ENCODE measurements at places on chromosomes 13 and 19. TPM values are rescaled to one million over a fixed set of nuclear protein-coding genes. Genes with fewer than 3 reads are reported as not detected.
A peak's percentile ranks its signal among the peaks of the same experiment; 100 is the strongest.

GRCh38 chr19:33758541-33759013, 38.1 kb upstream of the KCTD15 start:
- no peak overlapping the region for H3K27ac ChIP-seq
- H3K27me3 ChIP-seq: peaks cover 7% of the 10 kb centered on the region
- no peaks in the 10 kb centered on the region for H3K36me3 ChIP-seq
- H3K4me1 ChIP-seq: no peaks in the 10 kb centered on the region

The MBD3L2B gene
- not detected for total RNA-seq

DNA sequence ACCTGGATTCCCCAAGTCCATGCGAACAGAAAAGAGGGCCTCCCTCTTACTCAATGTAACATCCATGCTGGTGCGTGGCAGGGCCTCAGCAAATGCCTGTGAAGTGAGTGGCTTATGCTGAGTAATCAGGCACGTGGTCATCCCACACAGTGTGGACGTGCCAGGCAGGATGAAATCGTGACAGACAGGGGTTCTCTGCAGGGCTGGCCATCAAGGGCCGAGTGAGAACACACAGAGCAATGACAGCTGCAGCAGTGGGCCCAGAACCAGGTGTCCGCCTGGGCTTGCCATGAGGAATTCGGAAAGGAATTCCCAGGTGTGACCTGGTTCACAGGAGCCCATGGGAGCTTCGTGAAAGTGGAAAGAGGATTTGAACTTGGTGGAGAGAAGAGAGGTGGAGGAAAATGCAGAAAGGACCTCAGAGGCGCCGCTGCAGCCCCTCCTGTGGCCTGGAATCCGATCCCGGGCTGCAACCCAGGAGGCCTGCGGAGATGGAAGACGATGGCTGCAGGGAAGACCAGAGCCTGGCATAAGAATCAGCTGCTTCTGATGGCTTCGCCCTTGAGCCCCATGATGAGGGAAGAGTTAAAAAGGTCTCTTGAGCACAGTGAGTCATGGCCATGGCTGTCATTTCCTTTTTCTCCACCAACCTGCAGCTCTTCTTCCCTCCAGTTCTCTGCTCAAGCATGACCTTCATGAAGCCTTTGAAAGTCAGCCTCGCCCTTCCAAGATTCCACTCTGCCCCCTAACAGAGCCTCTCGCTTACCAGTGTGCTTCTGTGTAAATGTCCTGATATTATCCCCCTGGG, 34.6 kb upstream of the SOX1 start:
- H3K27ac ChIP-seq: no peak overlapping the region
- peak; percentile 83 for DNase-seq
- H3K27me3 ChIP-seq: no peaks in the 10 kb centered on the region

DNA sequence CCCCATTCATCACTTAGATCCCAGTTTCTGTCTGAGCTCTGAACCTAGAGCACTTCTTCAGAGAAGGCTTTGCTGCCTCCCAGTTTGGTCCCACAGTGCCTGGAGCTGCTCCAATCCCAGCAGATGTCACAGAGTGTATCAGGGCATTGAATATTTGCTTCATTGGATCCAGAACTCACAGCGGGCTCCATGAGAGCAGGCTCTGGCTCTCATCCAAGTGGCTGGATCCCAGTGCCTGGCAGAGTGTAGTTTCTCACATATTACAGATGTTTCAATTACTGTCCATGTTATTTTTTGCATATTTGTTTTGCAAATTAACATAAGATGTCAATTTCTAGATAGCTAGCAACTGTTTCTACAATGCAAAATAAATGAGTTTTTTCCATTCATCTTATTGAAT, 50.6 kb downstream of the MYO16 start:
- no peak overlapping the region for H3K4me3 ChIP-seq
- H3K27ac ChIP-seq: no peak overlapping the region
- H3K27me3 ChIP-seq: no peaks in the 10 kb centered on the region
- H3K36me3 ChIP-seq: no peaks in the 10 kb centered on the region
- DNase-seq: no peak

DNA sequence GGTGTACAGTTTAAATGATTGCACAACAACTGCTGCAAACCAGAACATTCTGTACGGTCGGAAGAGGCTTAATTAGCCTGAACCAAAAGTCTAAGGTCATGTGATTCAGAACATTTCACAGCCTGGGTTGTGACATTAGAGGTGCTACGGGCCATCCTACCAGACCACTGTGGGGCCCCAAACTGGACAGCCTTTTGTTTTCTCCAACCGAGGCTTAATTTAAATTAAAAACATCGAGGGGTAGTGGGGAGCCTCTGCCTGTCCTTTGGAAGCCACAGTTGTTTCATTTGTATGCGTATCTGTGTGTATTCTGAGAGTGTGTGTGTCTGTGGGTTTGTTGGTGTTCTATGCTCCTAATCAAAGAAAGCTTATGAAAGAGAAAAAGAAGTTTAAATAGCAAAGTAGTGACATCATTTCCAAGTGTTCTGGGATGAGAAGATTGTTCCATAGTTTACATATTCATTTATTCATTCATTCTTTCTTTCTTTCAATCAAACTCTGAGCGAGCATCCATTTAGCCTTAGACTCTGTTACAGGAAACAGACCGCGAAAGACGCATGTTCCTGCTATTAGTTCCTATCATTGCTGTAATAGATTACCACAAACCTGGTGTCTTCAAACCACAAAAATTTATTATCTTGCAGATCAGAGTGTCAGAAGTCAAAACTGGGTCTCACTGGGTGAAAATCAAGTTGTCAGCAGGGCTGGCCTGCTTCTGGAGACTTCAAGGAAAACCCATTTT, 444.8 kb downstream of the FOXO1 start:
- peaks cover 5% of the 10 kb centered on the region for H3K27me3 ChIP-seq
- peaks cover 13% of the 10 kb centered on the region for H3K4me1 ChIP-seq
- no peak for DNase-seq
- H3K4me3 ChIP-seq: no peak overlapping the region
- no peaks in the 10 kb centered on the region for H3K36me3 ChIP-seq
- no peak overlapping the region for H3K27ac ChIP-seq

The RFC3 gene
- total RNA-seq: 5.4 TPM

GRCh38 chr13:48859272-48860105, 116.2 kb upstream of the FNDC3A start:
- no peak overlapping the region for H3K4me3 ChIP-seq
- no peak overlapping the region for H3K27ac ChIP-seq
- DNase-seq: no peak
- H3K36me3 ChIP-seq: no peaks in the 10 kb centered on the region
- no peaks in the 10 kb centered on the region for H3K27me3 ChIP-seq

GRCh38 chr13:93378184-93378583, 151.6 kb downstream of the GPC6 start:
- no peaks in the 10 kb centered on the region for H3K4me1 ChIP-seq
- H3K27me3 ChIP-seq: no peaks in the 10 kb centered on the region
- no peaks in the 10 kb centered on the region for H3K36me3 ChIP-seq
- no peak overlapping the region for H3K4me3 ChIP-seq
- no peak for DNase-seq
- no peak overlapping the region for H3K27ac ChIP-seq

DNA sequence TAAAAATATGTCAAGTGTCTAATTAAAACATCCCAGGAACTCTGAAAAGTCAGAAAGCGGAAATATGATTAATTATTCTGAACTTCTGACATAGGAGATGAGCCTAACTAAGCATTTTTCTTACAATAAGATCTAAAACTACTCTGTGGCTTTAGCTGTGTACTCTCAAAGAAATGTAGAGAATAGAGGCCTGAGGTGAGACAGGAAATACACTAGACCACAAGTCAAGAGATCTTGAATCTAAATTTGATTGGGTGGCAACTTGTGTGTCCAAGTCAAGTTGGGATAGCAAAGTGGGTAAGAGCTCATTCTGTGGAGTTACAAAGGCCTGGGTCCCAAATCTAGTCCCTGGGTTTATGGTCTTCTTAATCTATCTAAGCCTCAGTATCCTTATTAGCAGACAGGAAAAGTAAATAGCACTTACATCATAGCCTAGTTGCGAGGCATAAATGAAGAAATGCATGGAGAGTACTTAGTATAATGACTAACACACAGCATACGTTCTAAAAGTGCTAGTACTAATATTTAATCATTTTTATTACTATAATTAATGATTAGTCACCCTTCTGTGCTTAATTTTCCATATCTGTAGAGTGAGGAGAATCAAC, 9.4 kb upstream of the LRRC63 start:
- no peaks in the 10 kb centered on the region for H3K4me1 ChIP-seq
- no peaks in the 10 kb centered on the region for H3K36me3 ChIP-seq
- DNase-seq: no peak
- no peak overlapping the region for H3K4me3 ChIP-seq

The ELL gene
- 18.5 TPM for total RNA-seq

The DNAJB1 gene
- total RNA-seq: 65.1 TPM

DNA sequence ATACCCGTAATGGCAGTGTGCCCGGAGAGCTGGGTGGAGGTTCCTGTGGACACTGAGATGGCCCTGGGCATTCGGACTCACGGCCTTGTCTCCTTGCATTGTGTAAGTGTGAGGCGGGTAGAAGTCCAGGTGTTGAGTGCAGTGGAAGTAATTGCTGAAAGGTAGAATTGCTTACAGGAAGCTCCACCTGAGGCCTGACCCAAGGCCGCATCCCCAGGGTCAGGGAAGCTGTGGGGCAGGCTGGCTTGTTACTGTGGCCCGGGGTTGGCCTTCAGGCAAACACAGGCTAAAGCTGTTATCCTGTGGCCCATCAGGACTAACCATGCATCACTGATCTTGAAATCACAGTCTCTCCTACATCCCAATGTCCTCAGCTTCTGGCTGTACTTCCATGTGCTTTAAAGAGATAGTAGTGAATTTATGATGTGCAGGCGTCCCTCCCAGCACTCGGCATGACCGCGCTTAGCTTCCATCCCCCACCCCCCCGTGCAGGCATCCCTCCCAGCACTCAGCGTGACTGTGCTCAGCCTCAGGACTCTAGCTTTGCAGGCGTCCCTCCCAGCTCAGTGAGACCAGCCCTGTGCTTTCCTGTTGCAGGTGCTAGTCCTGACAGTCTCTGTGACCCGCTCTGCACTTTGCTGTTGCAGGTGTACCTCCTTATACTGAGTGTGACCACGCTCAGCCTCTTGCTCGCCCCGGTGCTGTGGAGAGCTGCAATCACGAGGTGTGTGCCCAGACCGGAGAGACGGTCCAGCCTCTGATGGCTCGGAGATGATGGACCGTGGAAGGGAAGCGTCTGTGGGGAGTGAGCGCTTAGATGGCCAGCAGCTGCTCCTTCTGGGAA, 35.6 kb upstream of the TFDP1 start:
- peaks cover 9% of the 10 kb centered on the region for H3K4me1 ChIP-seq
- H3K4me3 ChIP-seq: no peak overlapping the region
- no peaks in the 10 kb centered on the region for H3K27me3 ChIP-seq
- no peak overlapping the region for H3K27ac ChIP-seq
- DNase-seq: peak; percentile 71
- H3K36me3 ChIP-seq: peaks cover 51% of the 10 kb centered on the region

GRCh38 chr19:5588906-5589676, 21.3 kb upstream of the TINCR start:
- H3K27me3 ChIP-seq: no peaks in the 10 kb centered on the region
- H3K27ac ChIP-seq: no peak overlapping the region

The LGI4 gene
- total RNA-seq: 0.72 TPM

The GIPR gene
- under 0.01 TPM for total RNA-seq

The IZUMO2 gene
- total RNA-seq: not detected

- H3K36me3 ChIP-seq: no peaks in the 10 kb centered on the region
- peak; percentile 34 for DNase-seq
- H3K4me3 ChIP-seq: no peak within 1 kb of the TSS
- no peaks in the 10 kb centered on the region for H3K4me1 ChIP-seq
Measured at GRCh38 chr13:114179087-114179658, at the start of gene CFAP97D2. Gene CFAP97D2, plus strand, starts transcription at chr13:114179257. Its CDS starts 74 bp downstream, at chr13:114179331.

The ZNF559 gene
- 15.2 TPM for total RNA-seq

The TNNI3 gene
- total RNA-seq: not detected

GRCh38 chr19:42292042-42292960, 9.6 kb upstream of the PRR19 start:
- peaks cover 73% of the 10 kb centered on the region for H3K36me3 ChIP-seq
- H3K4me3 ChIP-seq: no peak overlapping the region
- H3K27me3 ChIP-seq: no peaks in the 10 kb centered on the region
- H3K4me1 ChIP-seq: no peaks in the 10 kb centered on the region
- no peak for DNase-seq

GRCh38 chr19:1400281-1401137, 833 bp downstream of the GAMT start:
- no peaks in the 10 kb centered on the region for H3K27me3 ChIP-seq
- peak; percentile 96 for DNase-seq
- H3K4me1 ChIP-seq: peaks cover 11% of the 10 kb centered on the region
- peak overlapping the region; percentile 76 for H3K4me3 ChIP-seq
- H3K27ac ChIP-seq: no peak overlapping the region
- no peaks in the 10 kb centered on the region for H3K36me3 ChIP-seq

The CTXN1 gene
- total RNA-seq: 1.5 TPM

GRCh38 chr19:45779231-45780145, 2.8 kb downstream of the DMPK start:
- no peak overlapping the region for H3K27ac ChIP-seq
- H3K4me1 ChIP-seq: peaks cover 32% of the 10 kb centered on the region
- H3K4me3 ChIP-seq: no peak overlapping the region
- DNase-seq: peak; percentile 95

DNA sequence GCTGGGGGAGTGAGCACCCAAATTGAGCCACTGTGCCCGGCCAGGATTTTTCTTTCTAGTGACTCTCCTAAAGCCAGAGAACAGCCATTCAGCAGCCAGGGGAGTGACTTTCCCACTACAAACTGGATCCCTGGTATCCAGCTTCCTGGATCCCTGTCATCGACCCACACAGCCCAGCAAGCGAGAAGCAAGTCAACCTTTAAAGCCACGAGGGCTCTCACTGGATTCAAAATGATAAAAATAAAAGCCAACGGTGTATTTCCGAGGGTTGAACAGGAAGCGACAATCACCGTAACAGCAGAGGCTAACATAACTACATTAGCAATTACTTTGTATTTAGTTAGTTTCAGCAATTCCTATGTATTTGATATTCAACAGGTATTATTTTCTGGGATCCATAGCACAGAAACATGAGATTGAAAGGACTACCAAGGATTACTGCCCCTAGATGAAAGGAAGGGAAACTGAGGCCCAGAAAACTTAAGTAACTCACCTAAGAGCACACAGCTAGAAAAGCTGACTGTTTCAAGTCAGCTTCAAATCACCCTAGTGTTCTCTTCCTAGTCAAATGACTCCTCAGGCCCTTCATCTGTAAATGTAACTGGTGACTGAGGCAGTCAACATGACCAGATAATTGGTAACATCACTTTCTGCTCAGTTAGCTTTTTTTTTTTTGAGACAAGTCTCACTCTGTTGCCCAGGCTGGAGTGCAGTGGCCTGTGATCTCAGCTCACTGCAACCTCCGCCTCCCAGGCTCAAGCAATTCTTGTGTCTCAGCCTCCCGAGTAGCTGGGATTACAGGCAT, 2.7 kb downstream of the RFX1 start:
- no peaks in the 10 kb centered on the region for H3K36me3 ChIP-seq
- peak overlapping the region; percentile 36 for H3K27ac ChIP-seq
- no peak overlapping the region for H3K4me3 ChIP-seq
- peak; percentile 47 for DNase-seq
- peaks cover 23% of the 10 kb centered on the region for H3K4me1 ChIP-seq
- H3K27me3 ChIP-seq: no peaks in the 10 kb centered on the region

- no peaks in the 10 kb centered on the region for H3K36me3 ChIP-seq
- DNase-seq: no peak
- H3K27me3 ChIP-seq: no peaks in the 10 kb centered on the region
- no peaks in the 10 kb centered on the region for H3K4me1 ChIP-seq
- no peak overlapping the region for H3K4me3 ChIP-seq
Measured at GRCh38 chr13:72462726-72463125, 264.7 kb downstream of the MZT1 start.
